Pancreas (tissue), 10 donors: ENCODE measurements at places on chromosomes 4 and X. TPM values are rescaled to one million over a fixed set of nuclear protein-coding genes. Genes with fewer than 3 reads are reported as not detected.

- H3K36me3 ChIP-seq: no peaks in the 10 kb centered on the region
- H3K27ac ChIP-seq: no peak overlapping the region
- DNase-seq: no peak
- no peaks in the 10 kb centered on the region for H3K4me1 ChIP-seq
These were observed 77.1 kb downstream of the DCLK2 start for GRCh38 chr4:150155391-150155790.

DNA sequence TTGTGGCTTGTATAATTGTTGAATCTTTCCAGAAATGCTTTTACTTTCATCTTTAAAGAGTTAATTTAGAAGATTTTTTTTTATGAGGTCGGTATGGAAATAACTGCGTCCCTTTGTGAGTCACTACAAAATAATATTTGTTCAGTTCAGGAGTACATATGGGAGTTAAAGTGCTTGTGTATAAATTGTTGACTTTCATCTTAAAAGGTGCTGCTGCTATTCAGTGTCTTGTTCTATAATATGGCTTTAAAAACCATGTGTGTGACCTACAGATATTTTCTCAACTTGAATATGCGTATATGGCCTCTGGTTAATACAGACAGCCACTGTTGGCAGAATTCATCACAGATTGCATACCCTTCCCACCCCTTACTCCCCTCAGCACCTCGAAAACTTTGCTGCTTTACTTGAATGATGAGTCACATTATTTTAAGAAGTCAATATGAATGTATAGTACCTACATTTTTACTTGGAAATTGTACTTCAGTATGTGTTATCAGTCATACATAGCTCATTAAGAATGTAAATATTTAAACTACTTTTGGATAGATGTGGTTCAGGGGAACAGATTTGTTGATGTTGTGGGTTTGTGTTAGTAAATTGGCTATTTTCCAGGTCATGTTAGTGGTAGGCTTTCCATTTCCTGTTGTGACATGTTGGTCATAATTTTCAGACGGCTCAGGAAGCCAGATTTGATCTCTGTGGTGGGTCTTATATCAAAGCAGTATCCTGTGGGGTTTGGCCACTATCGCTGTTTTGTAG, 1.5 kb downstream of the CLCN3 start:
- H3K27ac ChIP-seq: peak overlapping the region; percentile 20
- no peaks in the 10 kb centered on the region for H3K27me3 ChIP-seq
- peaks cover 13% of the 10 kb centered on the region for H3K4me1 ChIP-seq
- H3K4me3 ChIP-seq: peak overlapping the region; percentile 49
- no peak for DNase-seq
- H3K36me3 ChIP-seq: no peaks in the 10 kb centered on the region

The PCDH10 gene
- 0.14 TPM for total RNA-seq

The BTC gene
- total RNA-seq: 2.2 TPM

- no peaks in the 10 kb centered on the region for H3K36me3 ChIP-seq
- no peaks in the 10 kb centered on the region for H3K27me3 ChIP-seq
- no peak for DNase-seq
- no peak overlapping the region for H3K27ac ChIP-seq
- H3K4me3 ChIP-seq: no peak overlapping the region
These were observed 275.1 kb downstream of the GPM6A start for GRCh38 chr4:175536852-175537453.
